ENCODE measurements at places on chromosomes 6 and 20. TPM values are rescaled to one million over a fixed set of nuclear protein-coding genes. Genes with fewer than 3 reads are reported as not detected.

Gene CTAGE9
- not detected for total RNA-seq

Gene REM1
- not detected for total RNA-seq

Gene TMEM217
- total RNA-seq = 1.2 TPM

Gene ULBP2
- total RNA-seq = 13.7 TPM
